ENCODE measurements at places on chromosomes 5 and 9. TPM values are rescaled to one million over a fixed set of nuclear protein-coding genes. Genes with fewer than 3 reads are reported as not detected.

Gene ELAVL2
- not detected for total RNA-seq

Gene GNA14
- not detected for total RNA-seq

Gene ZNF474
- 0.17 TPM for total RNA-seq

DNA sequence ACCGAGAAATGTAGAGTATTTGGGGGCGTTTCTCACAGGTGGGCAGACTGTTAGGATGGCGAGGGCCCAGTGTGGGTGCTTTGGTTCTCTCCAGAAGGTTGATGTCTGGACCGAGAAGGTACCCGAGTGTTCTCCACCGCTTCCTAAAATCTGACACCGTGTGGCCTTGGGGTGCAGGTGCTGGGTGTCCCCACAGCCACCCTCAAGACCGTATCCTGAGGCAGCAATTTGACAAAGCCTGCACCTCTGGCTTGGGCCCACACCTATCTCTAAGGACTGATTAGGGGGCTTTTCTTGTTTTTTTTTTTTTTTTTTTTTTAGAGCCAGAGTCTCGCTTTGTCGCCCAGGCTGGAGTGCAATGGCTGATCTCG lies 1.3 kb downstream of the PPP1R26 start:
- no peak overlapping the region for H3K4me3 ChIP-seq
- peaks cover 16% of the 10 kb centered on the region for H3K4me1 ChIP-seq
- no peak overlapping the region for H3K27ac ChIP-seq
- H3K36me3 ChIP-seq = no peaks in the 10 kb centered on the region

- H3K27ac ChIP-seq = no peak overlapping the region
- peaks cover 51% of the 10 kb centered on the region for H3K4me1 ChIP-seq
- DNase-seq = no peak
- no peak overlapping the region for H3K4me3 ChIP-seq
- no peaks in the 10 kb centered on the region for H3K36me3 ChIP-seq
- H3K27me3 ChIP-seq = no peaks in the 10 kb centered on the region
Observed at GRCh38 chr5:96809921-96810320, 2.2 kb upstream of the ERAP1 start.

- no peak for DNase-seq
- no peak overlapping the region for H3K4me3 ChIP-seq
- no peaks in the 10 kb centered on the region for H3K27me3 ChIP-seq
- H3K36me3 ChIP-seq = peaks cover 16% of the 10 kb centered on the region
Observed at GRCh38 chr9:3256571-3257330, 269.1 kb downstream of the RFX3 start.

DNA sequence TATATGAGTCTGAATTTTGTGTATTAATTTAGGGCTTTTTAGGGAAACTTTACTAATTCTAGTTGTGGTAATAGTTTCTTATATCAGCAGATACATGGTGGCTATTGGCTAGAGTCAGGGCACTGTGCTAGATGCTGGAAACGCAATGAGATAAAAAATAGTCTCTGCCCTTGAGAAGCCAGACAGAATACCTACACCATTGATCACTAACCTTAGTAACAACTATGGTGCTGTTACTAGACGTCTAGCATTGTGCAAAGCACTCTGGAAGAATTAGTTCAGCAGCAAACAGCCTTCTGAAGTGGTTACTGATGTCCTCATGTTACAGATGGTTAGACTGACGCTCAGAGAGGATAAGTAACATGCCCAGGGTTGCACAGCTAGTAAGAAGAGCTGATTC lies 61.8 kb downstream of the GDA start:
- H3K4me1 ChIP-seq = no peaks in the 10 kb centered on the region
- no peaks in the 10 kb centered on the region for H3K27me3 ChIP-seq
- no peak for DNase-seq
- no peak overlapping the region for H3K4me3 ChIP-seq
- H3K27ac ChIP-seq = no peak overlapping the region

DNA sequence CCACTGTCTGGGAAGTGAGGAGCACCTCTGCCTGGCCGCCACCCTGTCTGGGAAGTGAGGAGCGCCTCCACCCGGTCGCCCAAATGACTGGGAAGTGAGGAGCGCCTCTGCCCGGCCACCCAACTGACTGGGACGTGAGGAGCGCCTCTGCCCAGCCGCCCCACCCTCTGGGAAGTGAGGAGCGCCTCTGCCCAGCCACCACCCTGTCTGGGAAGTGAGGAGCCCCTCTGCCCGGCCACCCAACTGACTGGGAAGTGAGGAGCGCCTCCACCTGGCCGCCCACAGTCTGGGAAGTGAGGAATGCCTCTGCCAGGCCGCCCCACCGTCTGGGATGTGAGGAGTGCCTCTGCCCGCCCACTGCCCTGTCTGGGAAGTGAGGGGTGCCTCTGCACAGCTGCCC lies 32.9 kb downstream of the SAXO1 start:
- H3K36me3 ChIP-seq = no peaks in the 10 kb centered on the region
- H3K4me3 ChIP-seq = no peak overlapping the region
- no peak for DNase-seq
- no peaks in the 10 kb centered on the region for H3K27me3 ChIP-seq
- no peak overlapping the region for H3K27ac ChIP-seq

GRCh38 chr5:90866333-90866732 lies 307.7 kb downstream of the ADGRV1 start:
- no peak overlapping the region for H3K4me3 ChIP-seq
- no peaks in the 10 kb centered on the region for H3K27me3 ChIP-seq
- no peaks in the 10 kb centered on the region for H3K36me3 ChIP-seq
- peak; percentile 19 for DNase-seq
- H3K27ac ChIP-seq = no peak overlapping the region

DNA sequence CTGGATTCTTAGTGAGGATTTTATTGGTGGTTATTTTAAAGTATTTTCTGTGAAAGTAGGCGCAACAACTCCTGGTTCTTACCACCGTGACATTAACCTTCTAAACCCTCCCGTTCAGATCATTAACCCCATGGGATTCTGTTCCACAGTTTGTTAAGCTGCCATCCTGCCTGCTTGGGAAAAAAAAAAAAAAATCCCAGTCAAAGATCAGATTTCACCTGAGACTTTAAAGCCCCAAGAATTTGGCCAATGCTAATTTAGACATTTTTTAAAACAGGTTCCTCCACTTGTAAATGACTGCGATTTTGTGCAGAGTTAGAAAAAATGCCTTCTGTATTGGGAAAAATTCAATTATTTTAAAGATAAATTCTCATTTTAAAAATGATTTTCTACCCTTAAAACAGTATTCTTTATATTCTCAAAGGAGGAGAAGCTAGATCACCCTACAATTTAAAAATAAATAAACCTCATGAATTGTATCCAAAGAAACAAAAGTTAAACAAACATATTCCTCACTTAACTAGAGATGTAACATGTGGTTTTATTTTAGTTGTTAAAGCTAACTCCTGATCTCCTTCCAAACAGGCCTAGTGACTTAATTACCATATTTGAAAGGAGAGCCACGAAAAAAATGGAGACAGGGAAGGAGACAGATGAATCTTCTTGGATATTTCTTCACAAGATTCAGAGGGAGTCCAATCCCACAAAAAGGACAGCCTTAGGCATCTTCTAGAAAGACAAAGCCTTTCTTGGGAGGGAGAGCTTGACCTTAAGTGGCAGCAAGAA lies 93.1 kb upstream of the IFNK start:
- no peak overlapping the region for H3K27ac ChIP-seq
- DNase-seq = no peak
- H3K4me1 ChIP-seq = no peaks in the 10 kb centered on the region
- H3K4me3 ChIP-seq = no peak overlapping the region

GRCh38 chr5:159345861-159346260 lies 15.6 kb upstream of the IL12B start:
- no peaks in the 10 kb centered on the region for H3K36me3 ChIP-seq
- peaks cover 28% of the 10 kb centered on the region for H3K4me1 ChIP-seq
- H3K4me3 ChIP-seq = no peak overlapping the region
- H3K27ac ChIP-seq = no peak overlapping the region
- DNase-seq = no peak

DNA sequence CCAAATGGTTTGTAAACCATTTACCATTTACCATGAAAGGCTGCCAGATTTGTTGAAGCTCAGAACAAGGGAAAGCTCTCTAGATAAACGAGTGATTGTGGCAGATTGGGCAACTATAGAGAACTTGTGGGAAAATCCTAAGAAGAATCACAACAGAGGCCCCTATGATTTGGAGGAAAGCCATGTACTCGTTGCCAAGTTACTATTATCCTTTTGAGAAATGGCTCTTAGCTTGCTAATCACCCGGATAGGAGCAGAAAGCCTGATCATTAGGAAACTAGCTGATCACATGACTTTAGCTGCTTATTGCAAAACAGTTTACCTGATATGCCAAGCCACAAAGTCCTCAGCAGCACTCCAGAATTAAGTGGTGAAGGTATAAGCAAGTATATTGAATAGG lies 23.5 kb upstream of the ATG10 start:
- no peaks in the 10 kb centered on the region for H3K27me3 ChIP-seq
- no peaks in the 10 kb centered on the region for H3K36me3 ChIP-seq
- H3K27ac ChIP-seq = no peak overlapping the region
- no peak for DNase-seq
- H3K4me1 ChIP-seq = no peaks in the 10 kb centered on the region

GRCh38 chr9:695252-695651 lies 146.2 kb upstream of the DMRT1 start:
- H3K27me3 ChIP-seq = no peaks in the 10 kb centered on the region
- H3K36me3 ChIP-seq = no peaks in the 10 kb centered on the region
- no peak overlapping the region for H3K27ac ChIP-seq
- DNase-seq = no peak

- no peaks in the 10 kb centered on the region for H3K27me3 ChIP-seq
- no peaks in the 10 kb centered on the region for H3K36me3 ChIP-seq
- H3K27ac ChIP-seq = no peak overlapping the region
- no peak overlapping the region for H3K4me3 ChIP-seq
- DNase-seq = no peak
- no peaks in the 10 kb centered on the region for H3K4me1 ChIP-seq
Observed at GRCh38 chr9:121439711-121440664, 59.7 kb downstream of the GGTA1 start.
